ENCODE measurements at places on chromosomes 3 and 15.

GRCh38 chr3:183816681-183817510 lies 8.5 kb downstream of the MAP6D1 start:
- DNase-seq: no peak

DNA sequence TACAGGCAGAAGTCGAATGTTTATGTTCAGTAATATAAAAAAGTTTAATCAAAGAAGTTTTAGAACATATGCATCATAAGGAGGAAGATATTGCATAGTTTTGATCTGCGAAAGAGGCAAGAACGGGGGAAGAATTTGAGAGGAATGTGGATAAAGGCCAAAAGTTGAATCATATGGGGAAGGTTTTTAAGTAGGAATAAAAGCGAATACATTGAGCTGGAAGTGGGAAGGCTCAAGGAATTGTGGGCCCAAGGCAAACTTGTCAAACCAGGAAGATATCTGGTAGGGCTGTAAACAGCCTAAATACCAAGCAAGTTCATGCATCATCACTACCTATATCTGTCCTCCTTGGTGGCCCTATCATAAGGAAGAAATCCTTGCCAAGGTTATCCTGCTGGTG lies 186.9 kb downstream of the MAGI1 start:
- DNase-seq: no peak

GRCh38 chr3:167350245-167350862 lies 29.7 kb downstream of the ZBBX start:
- DNase-seq: no peak

DNA sequence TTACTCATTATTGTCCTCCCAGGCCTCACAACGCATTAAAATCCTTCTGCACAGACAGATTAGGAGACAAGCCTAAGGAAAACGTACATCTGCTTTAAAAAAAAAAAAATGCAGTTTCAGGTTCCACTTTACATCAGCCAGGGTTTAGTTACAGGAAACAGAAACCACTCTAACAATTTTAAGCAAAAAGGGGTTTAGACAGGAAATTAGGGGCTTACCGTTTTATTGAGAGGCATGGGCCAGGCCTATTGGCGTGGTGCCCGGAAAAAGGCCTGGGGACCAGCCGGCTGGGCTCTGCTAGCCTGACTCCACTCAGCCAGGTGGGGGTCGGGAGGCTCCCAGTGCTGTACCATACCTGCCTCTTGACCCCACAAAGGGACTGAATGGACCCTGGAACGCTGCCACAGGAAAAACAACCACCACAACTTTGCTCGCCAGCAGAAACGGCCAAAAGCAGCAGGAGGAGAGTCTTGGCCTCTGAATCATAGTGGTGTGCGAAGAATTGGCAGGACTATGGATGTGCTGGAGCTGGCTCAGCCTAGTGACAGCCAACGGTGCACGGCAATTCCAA lies 124.3 kb downstream of the CHSY1 start:
- DNase-seq: peak; percentile 24

DNA sequence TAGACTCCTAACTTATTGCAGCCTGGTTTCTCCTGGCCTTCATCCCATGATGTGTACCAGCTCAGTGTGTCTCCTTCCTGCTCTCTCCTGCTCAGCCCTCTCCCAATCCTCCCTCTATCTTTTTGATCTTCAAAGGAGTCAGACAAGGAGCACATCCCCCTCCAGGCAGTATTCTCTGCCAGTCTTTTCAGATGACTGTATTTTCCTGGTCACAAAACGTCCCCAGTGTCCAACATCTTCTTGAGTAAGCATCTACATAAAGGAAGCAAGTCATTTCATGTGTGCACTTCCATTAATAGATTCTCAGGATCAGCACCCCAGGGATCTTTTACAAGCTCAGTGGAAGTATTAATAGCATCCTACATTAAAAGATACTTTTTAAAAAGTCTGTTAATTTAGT lies 148.9 kb upstream of the THBS1 start:
- DNase-seq: no peak

All from NCI-H2081 treated with DMSO at 0.1 percent for 48 hours (cell line).